ENCODE measurements at places on chromosomes 3 and 15. TPM values are rescaled to one million over a fixed set of nuclear protein-coding genes. Genes with fewer than 3 reads are reported as not detected.

The SCAANT1 gene
- not detected for total RNA-seq

The ACTC1 gene
- total RNA-seq: 1.2 TPM

The PROK2 gene
- total RNA-seq: not detected

The ISLR2 gene
- not detected for total RNA-seq

The SH2D7 gene
- not detected for total RNA-seq

The ACVR2B gene
- total RNA-seq: 3.4 TPM

The DNASE1L3 gene
- total RNA-seq: 0.43 TPM

The EPHB3 gene
- 8.5 TPM for total RNA-seq

The CEP152 gene
- total RNA-seq: 8.8 TPM

The RTP4 gene
- 2.5 TPM for total RNA-seq

The DUOX1 gene
- total RNA-seq: 0.13 TPM

The MAP2K5 gene
- 9.3 TPM for total RNA-seq

The COL6A5 gene
- total RNA-seq: not detected

The TTBK2 gene
- 12.2 TPM for total RNA-seq

The NR2E3 gene
- total RNA-seq: not detected

The CKMT1A gene
- not detected for total RNA-seq

The HEMK1 gene
- total RNA-seq: 12.2 TPM

The PPM1L gene
- 10.3 TPM for total RNA-seq

The ATP10A gene
- 28.4 TPM for total RNA-seq
